Heart right ventricle (tissue), 16 donors: ENCODE measurements at places on chromosomes 16 and 17. TPM values are rescaled to one million over a fixed set of nuclear protein-coding genes. Genes with fewer than 3 reads are reported as not detected.
A peak's percentile ranks its signal among the peaks of the same experiment; 100 is the strongest.

HSD11B2 gene
- 0.88 TPM for total RNA-seq

DNA sequence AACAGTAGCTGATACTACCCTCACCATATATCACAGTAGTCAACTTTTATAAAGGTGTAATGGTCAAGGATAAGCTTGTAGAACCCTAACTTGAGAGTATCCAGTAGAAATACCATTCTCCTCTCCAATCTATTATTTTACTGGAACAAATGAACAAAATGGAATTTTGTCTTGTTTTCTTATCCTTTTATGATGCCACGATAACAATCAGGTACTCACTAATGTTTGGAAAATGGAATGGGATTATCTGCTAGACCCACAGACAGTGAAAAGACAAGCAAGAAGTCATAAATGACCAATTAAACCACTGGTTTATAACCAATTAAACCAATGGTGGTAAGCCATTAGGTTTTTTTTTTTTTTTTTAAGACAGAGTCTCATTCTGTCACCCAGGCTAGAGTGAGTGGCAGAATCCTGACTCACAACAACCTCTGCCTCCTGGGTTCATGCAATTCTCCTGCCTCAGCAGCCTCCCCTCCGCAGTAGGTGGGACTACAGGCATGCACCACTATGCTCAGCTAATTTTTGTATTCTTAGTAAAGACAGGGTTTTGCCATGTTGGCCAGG is 10.4 kb downstream of the GPATCH8 start:
- DNase-seq: no peak

DNA sequence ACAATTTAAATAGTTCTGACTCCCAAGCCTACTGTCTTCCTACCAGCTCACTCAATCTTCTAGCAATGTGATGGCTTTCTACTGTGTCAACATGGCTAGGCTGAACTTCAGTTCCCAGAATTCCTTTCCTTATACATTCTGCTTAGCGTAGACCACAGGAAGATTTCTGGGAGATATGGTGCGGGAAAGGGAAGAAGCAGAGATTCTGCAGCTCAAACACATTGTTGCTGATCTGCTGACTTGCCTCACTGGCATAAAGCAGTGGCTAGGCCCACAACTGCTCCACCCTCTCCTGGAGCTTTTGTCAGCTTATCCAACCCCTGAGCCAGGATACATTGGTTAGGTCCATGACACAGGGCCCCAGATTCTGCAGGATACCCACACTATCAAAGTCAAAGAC is 58.8 kb downstream of the GAS7 start:
- no peak for DNase-seq

GRCh38 chr17:1455291-1455796 is 688 bp downstream of the CRK start:
- DNase-seq: peak; percentile 79

DNA sequence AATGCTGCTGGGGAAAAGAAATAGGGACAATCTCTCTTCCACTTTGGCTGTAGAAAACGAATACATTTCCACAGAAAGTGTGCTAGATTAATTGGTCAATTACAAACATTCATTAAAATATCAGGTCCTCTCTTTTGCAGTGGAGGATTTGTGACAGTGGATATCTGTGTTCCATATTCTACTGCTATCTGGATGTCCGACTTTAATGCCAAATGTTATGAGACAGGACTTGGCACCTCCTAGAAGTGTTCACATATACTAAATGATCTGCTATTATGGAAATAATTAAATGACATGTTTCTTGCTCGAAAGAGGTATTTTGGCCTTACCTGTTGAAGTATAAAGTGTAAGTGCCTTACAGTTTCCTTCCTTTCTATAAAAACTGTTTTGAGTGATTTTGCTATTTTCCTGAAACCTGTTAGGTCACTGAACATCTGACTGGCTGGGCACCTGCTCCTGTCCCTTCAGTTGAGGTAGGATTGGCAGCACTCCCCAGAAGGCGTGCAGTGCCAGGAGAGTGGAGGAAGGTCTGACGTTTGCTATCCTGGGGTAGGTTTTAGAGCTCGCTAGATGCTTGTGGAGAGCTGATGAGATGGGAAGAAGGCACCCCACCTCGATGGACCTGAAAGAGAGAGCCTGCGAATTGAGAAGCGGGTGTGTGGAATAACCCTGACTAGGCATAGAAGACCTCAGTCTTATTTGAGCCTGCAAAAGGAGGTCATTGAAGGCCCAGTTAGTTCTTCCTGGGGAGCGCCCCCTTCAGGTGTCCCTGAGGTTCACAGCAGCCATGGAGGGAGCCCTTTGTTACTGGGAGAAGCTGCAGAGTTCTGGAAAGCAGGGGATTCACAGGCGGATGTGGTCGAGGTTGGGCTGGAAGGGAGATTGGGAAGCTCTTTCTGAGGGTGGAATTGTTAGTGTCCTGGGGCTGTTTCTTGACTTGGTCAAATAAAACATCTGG is 159.4 kb upstream of the ZNF267 start:
- DNase-seq: no peak

SGCA gene
- total RNA-seq: 180 TPM

PRAC1 gene
- total RNA-seq: not detected

DNA sequence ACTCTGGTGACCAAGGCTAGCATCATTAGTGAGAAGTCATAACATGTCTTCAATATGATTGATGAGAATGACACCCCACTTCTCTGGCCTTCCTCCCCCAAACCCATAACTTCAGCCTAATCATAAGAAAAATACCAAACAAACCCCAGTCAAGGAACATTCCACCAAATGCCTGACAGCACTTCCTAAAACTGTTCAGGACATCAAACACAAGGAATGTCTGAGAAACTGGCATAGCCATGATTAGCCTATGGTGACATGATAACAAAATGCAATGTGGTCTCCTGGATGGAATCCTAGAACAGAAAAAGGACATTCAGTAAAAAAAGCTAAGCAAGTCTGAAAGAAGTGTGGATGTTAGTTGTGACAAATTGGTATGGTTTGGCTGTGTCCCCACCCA is 24.7 kb upstream of the TBX4 start:
- DNase-seq: no peak

PITPNM3 gene
- 0.49 TPM for total RNA-seq

ANKRD11 gene
- 75.5 TPM for total RNA-seq

MT1G gene
- 0.95 TPM for total RNA-seq

- no peak for DNase-seq
Observed at GRCh38 chr17:70661342-70662222, 492.2 kb downstream of the KCNJ2 start.

GRCh38 chr16:89925596-89926079 is 2.5 kb downstream of the TUBB3 start:
- DNase-seq: no peak

GRCh38 chr17:72116661-72117521 is 3.9 kb upstream of the SOX9 start:
- no peak for DNase-seq

GRCh38 chr16:63655846-63656245 is 1466.0 kb downstream of the CDH11 start:
- no peak for DNase-seq

DNA sequence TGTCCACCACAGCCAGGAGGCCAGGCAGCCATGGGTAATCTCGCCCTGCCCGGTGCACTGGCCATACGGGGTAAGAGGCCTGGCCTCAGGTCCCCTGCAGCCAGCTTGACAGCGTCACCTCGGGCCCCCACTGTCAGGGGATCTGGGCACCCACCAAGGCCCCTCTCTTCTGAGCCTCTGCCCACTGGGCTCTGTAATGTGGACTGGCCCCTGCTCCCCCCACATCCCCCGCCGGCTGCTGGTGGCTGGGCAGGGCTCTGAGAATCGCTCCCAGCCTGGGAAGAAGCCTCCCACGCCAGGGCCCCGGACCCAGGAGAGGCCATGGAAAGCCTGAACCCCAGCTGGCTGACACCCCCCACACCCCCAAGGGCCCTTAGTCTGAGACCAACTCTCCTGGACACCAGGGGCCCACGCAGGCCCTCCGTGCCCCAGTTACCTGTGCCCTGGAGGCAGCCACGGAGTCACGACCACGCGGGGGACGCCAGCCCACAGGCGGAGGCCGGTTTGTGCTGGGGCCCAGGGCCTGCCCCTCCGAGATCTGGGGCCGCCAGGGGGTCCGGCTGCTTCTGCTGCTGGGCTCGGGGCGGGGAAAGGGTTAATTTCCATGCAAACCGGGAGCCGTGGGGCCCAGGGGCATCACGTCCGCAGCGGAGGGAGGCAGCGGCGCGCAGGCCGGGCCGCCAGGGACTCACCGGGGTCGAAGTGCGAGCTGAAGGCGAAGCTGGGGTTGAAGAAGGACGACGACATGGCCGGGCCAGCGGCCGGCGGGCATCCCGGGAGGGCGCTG is at the start of gene PVALEF:
TSS of gene PVALEF (plus strand) at position 262 of the 787 bp plus-strand sequence. CDS start 15,720 bp downstream, outside the sequence.
- DNase-seq: no peak

- peak; percentile 18 for DNase-seq
Observed at GRCh38 chr17:65278050-65278819, 141.1 kb downstream of the RGS9 start.

DNA sequence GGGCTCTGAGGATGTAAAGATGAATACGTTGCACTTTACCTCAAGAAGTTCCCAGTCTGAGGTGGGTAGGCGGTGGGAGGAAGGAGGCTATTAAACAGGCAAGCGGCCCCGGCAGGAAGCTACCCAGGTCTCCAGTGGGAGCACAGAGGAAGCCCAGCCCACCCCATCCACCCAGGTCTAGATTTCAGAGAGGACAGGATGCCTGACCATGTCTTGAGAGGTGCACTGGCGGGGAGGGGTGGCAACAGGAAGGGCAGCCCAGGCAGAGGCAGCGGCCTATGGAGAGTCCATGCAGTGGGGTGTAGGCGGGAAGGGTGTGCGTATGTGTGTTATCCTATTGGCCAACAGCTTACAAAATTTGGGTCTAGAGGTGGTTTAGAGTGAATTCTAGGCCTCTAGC is 13.9 kb downstream of the SARM1 start:
- no peak for DNase-seq

DNA sequence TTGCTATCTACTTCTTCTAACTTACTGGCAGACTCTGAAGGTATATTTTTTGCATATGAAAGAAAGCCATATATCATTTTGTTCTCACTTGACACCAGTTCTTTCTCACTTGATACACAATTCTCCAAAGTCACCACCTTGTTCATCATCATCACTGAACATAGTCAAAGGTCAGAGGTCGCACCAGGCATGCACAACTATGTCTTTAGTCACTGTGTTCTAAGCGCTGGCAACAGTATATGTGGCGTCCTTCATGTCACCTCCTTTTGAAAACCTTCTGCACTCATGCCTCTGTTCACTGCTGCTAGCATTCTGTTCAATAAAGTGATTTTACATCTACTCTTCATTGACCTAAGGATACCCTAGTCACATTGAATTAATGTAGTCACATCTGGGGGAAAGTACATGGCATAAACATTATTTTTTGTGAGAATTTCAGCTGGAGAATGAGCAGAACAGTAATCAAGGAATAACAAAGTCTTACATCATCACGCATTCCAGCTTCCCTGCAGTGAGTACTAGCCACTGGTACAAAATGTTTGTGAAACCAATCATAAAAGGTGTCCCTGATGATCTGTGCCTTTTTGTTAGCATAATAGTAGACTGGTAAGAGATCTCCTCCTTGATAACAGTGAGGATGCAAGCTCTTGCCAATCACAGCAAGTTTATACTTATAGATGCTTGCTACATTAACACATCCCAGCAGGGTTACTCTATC is 20.5 kb upstream of the TBX4 start:
- no peak for DNase-seq

DNA sequence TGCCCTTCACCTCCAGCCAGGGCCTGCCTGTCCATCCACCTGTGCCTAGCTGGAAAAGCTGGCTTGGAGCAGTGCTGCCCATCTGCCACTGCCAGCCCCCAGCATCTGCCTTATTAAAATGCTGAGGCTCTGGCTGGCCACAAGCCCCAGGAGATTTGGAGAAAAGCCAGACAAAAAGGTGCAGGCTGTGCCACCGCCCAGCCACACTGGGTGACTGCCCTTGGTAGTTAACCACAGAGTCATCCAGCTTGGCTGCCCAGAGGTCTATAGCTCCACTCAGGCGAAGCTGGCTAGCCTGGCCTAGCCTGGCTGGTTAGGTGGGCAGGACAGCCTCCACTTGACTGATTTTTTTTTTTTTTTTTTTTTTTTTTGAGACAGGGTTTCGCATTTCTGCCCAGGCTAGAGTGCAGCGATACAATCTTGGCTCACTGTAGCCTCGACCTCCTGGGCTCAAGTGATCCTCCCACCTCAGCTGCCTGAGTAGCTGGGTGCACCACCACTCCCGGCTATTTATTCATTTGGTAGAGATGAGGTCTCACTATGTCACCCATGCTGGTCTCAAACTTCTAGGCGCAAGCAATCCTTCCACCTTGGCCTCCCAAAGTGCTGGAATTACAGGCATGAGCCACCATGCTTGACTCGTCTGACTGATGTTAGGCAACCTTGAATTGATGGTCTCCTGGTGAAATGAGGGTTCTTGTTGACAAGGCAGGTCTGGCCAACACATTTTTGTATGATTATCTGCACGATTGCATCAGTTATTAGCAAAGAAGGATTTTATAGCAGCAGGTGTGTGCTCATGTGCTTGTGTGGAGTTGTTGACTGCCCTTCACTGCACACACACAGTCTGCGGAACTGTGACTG is 103.8 kb downstream of the RAB11FIP4 start:
- DNase-seq: no peak

GRCh38 chr17:75133001-75133400 is 1.5 kb upstream of the NT5C start:
- no peak for DNase-seq

DNA sequence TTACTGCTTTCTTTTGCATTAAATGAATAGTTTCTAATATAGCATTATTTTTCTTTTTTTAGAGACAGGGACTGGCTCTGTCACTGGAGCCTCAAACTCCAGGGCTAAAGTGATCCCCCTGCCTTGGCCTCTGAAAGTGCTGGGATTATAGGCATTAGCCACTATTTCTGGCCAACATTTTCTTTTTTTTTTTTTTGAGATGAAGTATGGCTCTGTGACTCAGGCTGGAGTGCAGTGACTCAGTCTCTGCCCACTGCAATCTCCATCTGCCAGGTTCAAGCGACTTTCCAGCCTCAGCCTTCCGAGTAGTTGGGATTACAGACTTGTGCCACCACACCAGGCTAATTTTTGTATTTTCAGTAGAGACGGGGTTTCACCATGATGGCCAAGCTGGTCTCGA is 2.0 kb upstream of the DUXB start:
- no peak for DNase-seq

CCR7 gene
- total RNA-seq: not detected

TMEM238L gene
- total RNA-seq: not detected

SULT1A2 gene
- 0.96 TPM for total RNA-seq

PDIA2 gene
- total RNA-seq: 3.1 TPM

GRCh38 chr17:82058855-82059249 is 6.8 kb downstream of the DUS1L start:
- DNase-seq: no peak

AANAT gene
- not detected for total RNA-seq
